GM19239 (cell line): ENCODE measurements at places on chromosomes 6 and 20.

DNA sequence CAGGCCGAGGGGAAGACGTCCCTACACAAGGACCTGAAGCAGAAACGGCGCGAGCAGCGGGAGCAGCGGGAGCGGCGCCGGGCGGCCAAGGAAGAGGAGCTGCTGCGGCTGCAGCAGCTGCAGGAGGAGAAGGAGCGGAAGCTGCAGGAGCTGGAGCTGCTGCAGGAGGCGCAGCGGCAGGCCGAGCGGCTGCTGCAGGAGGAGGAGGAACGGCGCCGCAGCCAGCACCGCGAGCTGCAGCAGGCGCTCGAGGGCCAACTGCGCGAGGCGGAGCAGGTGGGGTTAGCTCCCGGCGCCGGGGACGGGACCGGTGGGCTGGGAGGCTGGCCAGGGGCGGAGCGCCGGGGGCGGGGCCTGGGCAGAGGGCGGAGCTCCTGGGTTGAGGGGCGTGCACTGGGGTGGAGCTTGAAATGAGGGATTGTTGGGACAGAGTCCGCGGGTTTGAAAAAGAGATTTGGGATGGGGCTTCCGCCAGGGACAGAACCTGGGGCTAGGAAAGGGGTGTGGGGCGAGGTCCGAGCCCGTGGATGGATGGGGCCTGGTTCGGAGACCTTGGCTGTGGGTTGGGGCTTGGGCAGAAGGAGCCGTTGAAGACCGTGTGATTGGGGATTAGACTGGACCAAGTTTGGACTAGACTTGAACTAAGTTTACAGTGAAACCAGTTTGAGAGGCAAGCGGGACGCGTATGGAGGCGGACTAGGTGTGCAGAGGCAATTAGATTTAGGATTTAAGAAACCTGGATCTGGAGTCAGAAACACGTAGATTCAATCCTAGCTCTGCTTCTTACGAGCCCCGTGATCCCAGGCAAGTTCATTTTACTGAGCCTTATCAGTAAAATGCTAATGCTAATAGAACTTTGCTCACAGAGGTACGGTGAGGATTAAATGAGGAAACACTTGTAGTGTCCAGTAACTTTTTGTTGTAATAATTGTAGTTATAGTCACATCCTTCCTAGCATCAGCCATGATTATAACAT lies 20.9 kb downstream of the DEF6 start:
- DNase-seq: no peak

- DNase-seq: no peak
Measured at GRCh38 chr6:17470938-17471327, 77.5 kb downstream of the CAP2 start.

- no peak for DNase-seq
Measured at GRCh38 chr6:25458485-25458884, 179.3 kb downstream of the CARMIL1 start.

DNA sequence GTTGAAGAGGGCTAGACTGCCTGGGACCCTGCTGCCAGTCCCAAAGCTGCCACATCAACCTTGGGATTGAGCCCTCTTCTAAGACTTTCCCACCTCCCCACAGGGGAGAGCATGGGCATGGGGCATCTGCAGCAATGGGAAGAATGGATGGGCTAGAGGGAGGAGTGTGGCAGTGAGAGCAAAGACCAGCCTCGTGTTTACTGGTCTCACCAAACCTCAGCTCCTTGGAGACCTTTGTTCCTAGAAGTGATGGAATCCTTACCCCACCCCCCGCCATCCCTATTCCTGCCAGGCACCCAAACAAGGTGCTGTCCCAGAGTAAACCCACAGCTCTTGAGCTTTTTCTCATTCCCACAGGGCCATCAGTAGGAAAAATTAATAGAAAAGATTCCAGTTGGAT lies 20.0 kb upstream of the ARMC12 start:
- DNase-seq: no peak

DNA sequence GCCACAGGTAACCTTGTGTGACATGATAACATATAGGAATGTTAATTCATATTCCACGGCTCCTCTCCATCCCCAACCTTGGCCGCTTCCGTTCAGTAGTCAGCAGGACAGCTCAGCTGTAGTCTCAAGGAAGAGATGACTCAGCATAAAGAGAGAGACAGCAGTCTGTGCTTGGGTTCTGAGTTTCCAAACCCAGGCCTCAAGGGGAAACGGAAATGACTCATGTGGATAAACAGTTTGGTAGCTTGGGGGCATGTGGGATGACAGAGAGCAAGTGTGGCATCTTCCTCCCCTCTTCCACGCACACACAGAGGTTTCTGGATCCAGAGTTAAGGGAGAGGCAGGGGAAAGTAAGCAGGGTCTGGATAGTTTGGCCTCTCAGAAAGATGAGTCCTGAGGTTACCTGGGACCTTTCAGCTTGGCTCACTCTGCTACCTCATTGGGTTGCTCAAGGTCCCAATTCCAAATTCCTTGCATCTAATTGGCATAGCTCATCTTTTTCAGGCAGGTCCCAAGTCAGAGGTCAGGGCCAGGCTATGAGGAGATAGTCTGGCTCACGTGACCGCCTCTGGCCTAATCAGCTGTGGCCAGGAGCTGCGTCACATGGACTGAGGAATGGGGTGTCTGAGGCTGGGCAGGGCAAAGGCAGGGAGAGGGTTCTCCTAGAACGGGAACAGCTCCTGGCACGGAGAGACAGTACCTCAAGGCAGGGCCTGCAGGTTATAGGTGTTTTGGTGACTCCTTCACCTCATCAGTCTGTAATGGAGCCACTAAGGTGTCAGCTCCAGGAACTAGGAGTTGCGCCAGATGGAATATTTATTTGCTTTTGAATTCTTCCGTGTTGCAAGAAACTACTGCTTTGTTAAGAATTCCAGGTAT lies 36.5 kb upstream of the MLN start:
- peak; percentile 70 for DNase-seq

GRCh38 chr20:50776122-50776817 lies 18.6 kb upstream of the BCAS4 start:
- no peak for DNase-seq

- DNase-seq: no peak
Measured at GRCh38 chr6:128606611-128607010, 86.2 kb upstream of the PTPRK start.

- no peak for DNase-seq
Measured at GRCh38 chr6:161660666-161661571, 387.1 kb upstream of the AGPAT4 start.

- DNase-seq: no peak
Measured at GRCh38 chr6:44622956-44623355, 235.4 kb downstream of the CDC5L start.

GRCh38 chr6:87155842-87156815 lies 764 bp downstream of the ZNF292 start:
- no peak for DNase-seq

DNA sequence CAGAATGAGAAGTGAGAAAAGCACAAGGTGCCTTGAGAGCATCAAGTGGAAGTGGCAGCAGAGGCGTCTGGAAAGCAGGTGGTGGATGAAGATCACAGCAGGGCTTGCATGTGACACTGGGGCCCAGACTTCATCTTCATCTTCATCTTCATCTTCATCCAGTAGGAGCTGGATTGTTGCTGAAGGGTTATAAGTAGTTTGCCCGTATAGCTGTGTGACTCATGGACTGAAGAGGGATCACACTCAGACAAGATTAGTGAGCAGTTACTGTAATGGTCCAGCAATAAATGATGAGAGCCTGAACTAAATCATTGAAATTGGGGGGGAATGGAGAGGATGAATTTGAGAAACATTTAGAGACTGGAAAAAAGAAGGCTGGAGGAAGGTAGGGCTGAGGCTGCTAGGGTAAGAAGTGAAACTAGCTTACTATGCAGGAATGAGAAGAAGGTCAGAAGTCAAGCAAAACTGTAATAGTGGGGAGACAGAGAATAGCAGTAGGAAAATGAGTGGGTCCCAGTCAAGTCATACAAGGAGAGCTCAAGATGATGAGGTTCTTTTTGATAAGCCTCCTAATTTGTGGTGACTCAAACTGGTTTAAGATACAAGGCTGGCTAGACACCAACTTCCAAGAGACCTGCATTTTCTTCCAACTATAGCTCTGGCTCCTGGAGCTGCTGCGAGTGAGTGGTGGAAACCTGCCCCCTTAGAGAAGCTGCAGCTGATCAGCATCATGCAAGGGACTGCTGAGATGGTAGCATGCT lies 92.3 kb upstream of the BEND6 start:
- DNase-seq: no peak

- DNase-seq: no peak
Measured at GRCh38 chr6:146027586-146028251, 1.1 kb upstream of the GRM1 start.

- DNase-seq: no peak
Measured at GRCh38 chr6:43325876-43326275, 17.2 kb upstream of the CRIP3 start.

- peak; percentile 0 for DNase-seq
Measured at GRCh38 chr20:7765221-7765620, 175.0 kb downstream of the HAO1 start.

GRCh38 chr6:96153775-96154174 lies 138.0 kb downstream of the FUT9 start:
- no peak for DNase-seq

GRCh38 chr6:99588618-99589289 lies 17.9 kb upstream of the PRDM13 start:
- no peak for DNase-seq

- DNase-seq: no peak
Measured at GRCh38 chr6:138253731-138254130, 35.4 kb upstream of the PBOV1 start.

DNA sequence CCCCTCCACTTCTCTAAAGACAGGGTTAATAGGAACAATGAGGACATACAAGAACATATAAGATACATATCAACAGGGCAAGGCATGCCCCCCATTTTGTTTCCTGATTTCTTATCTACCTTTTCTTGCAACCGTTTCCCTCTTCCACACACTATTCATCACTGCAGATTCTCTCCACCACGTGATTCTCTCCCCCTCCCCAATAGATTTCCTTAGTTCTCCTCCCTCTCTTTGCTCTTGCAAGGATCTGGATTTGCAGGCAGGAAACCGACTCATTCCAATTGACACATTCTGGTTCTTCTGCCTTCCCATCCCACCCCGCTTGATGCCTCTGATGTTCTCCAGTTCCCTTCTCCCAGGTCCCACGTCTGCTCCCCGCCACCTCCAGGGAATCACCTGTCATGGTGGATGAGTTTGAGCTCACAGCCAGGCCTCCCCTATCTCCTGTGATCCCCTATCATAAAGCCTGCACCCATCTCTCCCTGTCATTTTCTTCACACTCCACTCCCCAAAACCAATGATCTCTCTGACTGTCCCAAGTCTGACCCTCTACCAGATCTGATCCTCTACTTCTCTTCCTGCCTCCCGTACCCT lies 7.5 kb downstream of the GABBR1 start:
- no peak for DNase-seq

DNA sequence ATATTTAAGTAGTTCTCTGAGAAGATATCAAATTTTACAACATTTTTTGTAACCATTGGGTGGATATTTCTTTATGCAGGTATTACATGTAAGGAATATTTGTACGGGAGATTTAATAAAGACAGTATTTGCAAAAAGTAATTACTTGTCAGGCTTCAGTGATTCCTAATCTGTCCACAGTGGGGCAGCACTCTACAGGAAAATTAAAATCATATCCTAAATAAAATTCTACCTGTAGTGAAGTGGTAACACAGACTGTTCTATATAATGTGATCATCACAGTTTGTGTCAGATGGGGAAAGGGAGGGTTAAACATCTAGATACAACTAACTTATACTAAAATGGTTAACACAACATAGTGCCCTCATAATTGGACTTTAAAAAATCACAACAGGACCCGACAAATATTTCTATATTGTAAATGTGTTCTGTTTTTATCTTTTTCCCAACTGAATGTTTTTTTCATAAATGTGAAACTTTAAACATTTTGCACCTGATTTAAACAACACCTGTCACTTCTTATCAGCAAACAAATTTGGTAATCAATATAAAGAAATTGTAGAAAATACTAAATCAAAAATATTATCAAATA lies 145.6 kb upstream of the MANEA start:
- no peak for DNase-seq

- no peak for DNase-seq
Measured at GRCh38 chr6:109082188-109082577, 12.5 kb downstream of the SESN1 start.

DNA sequence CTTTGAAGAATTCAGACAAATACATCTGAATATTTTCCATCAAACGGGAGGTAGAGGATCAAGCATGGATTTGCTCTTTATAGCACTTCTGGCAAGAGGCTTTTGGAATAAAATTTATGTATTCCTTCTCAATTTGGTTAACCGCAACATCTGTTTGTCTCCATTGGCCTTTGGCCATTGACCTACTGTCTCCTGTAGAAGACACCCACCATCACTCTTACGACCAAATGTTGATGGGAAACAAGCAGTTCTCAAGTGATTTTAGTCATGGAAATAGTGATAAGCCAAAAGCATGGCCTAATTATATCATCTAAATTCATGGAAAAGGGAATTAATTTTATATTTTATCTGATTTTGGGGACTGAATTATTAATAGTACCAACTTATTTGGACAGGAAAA lies 591.9 kb downstream of the CD109 start:
- DNase-seq: no peak

- no peak for DNase-seq
Measured at GRCh38 chr6:39653612-39654011, 71.6 kb downstream of the KIF6 start.

GRCh38 chr6:105301756-105302616 lies 100.9 kb downstream of the PREP start:
- DNase-seq: no peak

GRCh38 chr6:7675353-7675945 lies 50.5 kb upstream of the BMP6 start:
- DNase-seq: no peak

GRCh38 chr6:107523054-107523791 lies 33.3 kb downstream of the SOBP start:
- no peak for DNase-seq

- no peak for DNase-seq
Measured at GRCh38 chr6:46347669-46348068, 143.6 kb downstream of the RCAN2 start.

DNA sequence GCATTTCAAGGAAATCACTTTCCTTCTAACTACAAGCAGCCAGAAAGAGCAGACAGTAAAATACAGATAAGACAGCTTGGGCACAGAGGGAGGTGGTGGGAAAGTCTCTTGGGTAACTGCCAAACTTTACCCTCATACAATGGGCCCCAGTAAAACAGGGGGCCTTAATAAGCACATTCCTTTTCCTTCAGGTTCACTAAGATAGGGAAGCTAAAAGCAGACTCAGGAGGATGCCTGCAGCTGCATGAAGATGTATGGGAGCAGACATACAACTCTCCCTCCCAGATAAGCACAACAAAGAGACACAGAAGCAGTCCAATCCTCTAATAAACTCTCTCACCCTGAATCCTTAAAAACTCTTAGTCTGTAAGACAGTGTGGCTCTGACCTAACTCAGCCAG lies 49.0 kb downstream of the SIM1 start:
- no peak for DNase-seq

- no peak for DNase-seq
Measured at GRCh38 chr6:2687456-2687855, 63.3 kb downstream of the MYLK4 start.
